ENCODE measurements at places on chromosomes 3 and 15.

DNA sequence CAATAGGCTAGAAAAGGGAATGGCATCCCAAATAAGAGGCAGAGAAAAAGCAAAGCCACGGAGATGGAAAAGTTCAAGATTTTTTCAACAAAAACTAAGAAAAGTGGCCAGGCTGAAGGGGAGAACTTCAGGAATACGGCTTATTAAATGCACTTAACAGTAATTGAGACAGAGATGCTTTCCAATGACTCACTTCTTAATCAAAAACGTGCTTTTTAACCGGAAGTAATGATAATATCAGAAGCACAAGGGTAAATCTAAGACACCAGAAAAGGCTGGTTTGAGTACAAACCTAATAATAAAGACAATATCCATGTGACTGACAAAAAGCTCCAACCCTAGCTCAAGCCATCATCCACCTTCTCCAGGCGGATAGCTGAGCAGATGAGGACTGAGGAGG is 24.8 kb upstream of the ACTC1 start:
- H3K27ac ChIP-seq = no peak overlapping the region
- no peak overlapping the region for H3K4me3 ChIP-seq
- H3K27me3 ChIP-seq = peaks cover 33% of the 10 kb centered on the region
- H3K4me1 ChIP-seq = no peaks in the 10 kb centered on the region

DNA sequence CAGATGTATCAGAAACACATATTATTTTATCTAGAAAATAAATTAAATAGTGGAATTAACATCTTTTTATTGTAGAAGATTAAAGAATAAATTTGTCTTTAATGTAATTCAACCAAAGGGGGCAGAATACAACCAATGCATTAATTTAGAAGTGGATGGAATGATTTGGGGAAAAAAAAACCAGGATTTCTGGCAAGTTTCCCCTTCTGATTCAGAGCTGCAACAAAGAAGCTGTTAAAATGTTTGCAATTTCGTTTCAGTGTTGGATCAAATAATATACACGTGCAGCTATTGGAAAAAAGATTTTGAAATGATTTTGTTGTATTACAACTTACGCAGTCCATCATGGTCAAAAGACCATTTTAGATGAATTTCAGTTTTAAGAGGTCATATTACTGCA is 71.6 kb upstream of the ZNF280D start:
- H3K27ac ChIP-seq = no peak overlapping the region
- ATAC-seq = no peak
- no peak overlapping the region for H3K4me3 ChIP-seq

DNA sequence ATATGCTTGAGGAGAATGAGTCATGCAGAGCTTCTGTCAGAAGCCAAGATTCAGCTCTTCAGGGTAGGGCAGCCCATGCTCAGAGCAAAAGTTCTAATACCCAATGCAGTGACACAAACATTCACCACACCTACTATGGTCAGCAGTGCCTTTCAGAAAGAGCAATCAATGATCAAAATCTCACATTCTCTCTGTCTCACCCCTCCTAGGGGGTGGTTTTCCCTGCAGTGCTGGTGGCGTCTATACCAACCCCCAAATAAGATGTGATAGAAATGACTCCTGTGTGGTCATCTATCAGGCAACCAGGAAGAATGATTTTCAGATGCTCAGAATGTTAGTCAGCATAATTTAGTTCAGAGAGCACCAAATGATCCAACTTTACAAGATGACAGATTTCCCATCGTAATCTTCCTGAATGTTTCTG is 385.3 kb downstream of the NTRK3 start:
- peaks cover 12% of the 10 kb centered on the region for H3K27me3 ChIP-seq
- H3K4me3 ChIP-seq = no peak overlapping the region
- no peak overlapping the region for H3K27ac ChIP-seq
- ATAC-seq = no peak
- no peaks in the 10 kb centered on the region for H3K4me1 ChIP-seq

DNA sequence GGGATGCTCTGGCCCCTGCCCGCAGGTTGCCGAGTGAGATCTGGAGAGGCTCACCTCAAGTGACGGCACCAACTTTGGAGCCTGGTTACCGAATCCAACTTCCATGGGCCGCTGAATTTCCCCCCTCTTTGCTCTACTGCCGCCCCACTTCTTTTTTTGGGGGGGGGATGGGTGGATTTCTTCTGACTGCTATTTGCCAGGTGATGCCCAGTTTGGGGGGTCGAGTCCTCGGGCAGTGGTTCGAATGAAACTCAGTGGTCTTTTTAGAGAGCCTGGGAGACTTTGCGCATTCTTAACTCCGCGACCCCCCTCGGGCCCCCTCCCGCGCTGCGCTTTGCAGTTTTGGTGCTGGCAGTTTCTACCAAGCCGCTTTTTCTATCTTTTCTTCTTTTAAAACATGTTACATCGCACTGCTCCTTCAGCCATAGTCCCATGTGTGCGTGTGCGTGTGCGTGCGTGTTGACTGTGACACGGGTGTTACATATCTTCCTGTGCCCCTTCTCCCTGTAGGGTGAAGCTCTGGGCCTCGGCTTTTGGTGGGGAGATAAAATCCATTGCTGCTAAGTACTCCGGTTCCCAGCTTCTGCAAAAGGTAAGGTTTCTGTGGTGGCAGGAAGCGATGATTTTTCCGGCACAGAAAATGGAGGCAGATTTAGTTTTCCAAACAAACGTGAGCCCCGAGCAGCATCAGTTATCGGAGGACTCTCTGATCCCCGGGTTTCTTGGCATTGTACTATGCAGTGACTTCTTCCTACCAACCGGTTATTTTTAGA is 837 bp downstream of the CACNA2D3 start:
- no peaks in the 10 kb centered on the region for H3K36me3 ChIP-seq
- no peaks in the 10 kb centered on the region for H3K4me1 ChIP-seq
- no peak for ATAC-seq
- H3K27me3 ChIP-seq = peaks cover 34% of the 10 kb centered on the region
- H3K4me3 ChIP-seq = peak overlapping the region; percentile 6
- H3K27ac ChIP-seq = no peak overlapping the region

GRCh38 chr3:46214751-46215352 is 6.7 kb upstream of the CCR1 start:
- no peak for ATAC-seq
- no peak overlapping the region for H3K4me3 ChIP-seq
- peaks cover 3% of the 10 kb centered on the region for H3K27me3 ChIP-seq
- no peaks in the 10 kb centered on the region for H3K36me3 ChIP-seq
- H3K27ac ChIP-seq = no peak overlapping the region
- H3K4me1 ChIP-seq = no peaks in the 10 kb centered on the region

DNA sequence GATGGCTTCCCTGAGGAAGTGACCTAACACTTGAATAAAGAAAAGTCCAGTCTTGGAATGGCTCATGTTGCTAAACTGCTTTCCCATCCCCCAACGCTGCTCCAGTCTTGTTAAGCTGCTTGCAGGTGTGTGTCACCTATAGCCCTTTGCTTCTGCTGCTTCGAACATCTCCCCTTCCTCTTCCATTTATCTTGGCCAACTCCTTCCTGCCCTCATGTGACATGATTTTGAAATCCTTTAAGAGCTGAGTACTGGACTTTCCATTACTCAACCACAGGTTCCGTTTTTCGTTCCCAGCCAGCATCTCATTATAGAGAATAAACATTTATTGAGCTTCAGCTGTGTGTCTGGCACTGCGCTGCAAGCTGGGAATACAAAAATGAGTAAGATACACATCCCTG is 1.7 kb downstream of the ATG7 start:
- no peaks in the 10 kb centered on the region for H3K27me3 ChIP-seq
- peaks cover 54% of the 10 kb centered on the region for H3K36me3 ChIP-seq
- peak overlapping the region; percentile 97 for H3K4me3 ChIP-seq
- peaks cover 49% of the 10 kb centered on the region for H3K4me1 ChIP-seq
- no peak for ATAC-seq
- peak overlapping the region; percentile 99 for H3K27ac ChIP-seq

- H3K4me1 ChIP-seq = no peaks in the 10 kb centered on the region
- H3K27ac ChIP-seq = no peak overlapping the region
- peaks cover 8% of the 10 kb centered on the region for H3K27me3 ChIP-seq
These were observed 111.5 kb downstream of the ERC2 start for GRCh38 chr3:56356808-56357207.

DNA sequence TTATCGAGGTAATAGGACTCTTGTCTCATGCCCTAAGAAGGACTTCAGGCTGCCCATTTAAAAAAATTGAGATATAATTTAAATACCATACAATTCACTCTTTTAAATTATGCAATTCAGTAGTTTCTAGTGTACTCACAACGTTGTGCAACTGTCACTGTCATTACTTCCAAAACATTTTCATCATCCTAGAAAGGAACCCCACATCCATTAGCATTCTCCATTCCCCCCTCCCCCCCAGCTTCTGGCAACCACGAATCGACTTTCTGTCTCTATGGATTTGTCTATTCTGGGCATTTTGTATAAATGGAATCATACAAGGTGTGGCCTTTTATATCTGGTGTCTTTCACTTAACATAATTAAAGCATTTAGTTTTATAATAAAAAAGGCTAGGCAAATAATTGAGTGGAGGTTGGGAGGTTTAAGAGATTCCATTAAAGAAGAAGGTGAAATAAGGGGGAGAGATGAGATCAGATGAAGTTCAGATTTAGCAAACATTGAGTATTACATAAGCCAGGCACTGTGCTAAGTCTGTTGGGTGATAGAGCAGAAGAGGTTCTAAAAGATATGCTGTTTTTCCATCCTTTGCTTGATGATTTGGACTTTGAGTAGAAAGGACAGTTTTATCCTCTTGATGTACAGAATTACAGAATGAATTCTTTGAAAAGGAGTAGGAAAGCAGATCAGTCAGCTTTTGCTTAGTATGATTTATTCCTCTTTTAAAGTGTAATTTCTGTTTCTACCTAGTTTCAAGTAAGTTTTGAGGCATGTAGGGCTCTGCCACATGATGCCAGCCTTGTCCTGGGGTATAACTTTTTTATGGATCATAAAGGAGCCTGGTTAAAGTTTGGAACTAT is 36.3 kb downstream of the UBE2E2 start:
- H3K4me3 ChIP-seq = no peak overlapping the region
- H3K27ac ChIP-seq = no peak overlapping the region
- no peak for ATAC-seq
- no peaks in the 10 kb centered on the region for H3K36me3 ChIP-seq

GRCh38 chr3:3107858-3108257 is 2.3 kb downstream of the IL5RA start:
- no peak overlapping the region for H3K27ac ChIP-seq
- H3K36me3 ChIP-seq = no peaks in the 10 kb centered on the region
- peaks cover 4% of the 10 kb centered on the region for H3K27me3 ChIP-seq
- H3K4me3 ChIP-seq = no peak overlapping the region
- ATAC-seq = peak; percentile 52

- H3K4me1 ChIP-seq = no peaks in the 10 kb centered on the region
- peaks cover 46% of the 10 kb centered on the region for H3K27me3 ChIP-seq
- H3K4me3 ChIP-seq = no peak within 1 kb of the TSS
- ATAC-seq = no peak
These were observed at the start of gene SUSD5 for GRCh38 chr3:33218446-33219174. Gene SUSD5 (minus strand): TSS chr3:33218810. CDS start chr3:33218797, 13 bp downstream.

GRCh38 chr3:171057072-171057471 is 30.6 kb upstream of the SLC2A2 start:
- H3K36me3 ChIP-seq = peaks cover 10% of the 10 kb centered on the region
- H3K27me3 ChIP-seq = no peaks in the 10 kb centered on the region
- no peaks in the 10 kb centered on the region for H3K4me1 ChIP-seq

DNA sequence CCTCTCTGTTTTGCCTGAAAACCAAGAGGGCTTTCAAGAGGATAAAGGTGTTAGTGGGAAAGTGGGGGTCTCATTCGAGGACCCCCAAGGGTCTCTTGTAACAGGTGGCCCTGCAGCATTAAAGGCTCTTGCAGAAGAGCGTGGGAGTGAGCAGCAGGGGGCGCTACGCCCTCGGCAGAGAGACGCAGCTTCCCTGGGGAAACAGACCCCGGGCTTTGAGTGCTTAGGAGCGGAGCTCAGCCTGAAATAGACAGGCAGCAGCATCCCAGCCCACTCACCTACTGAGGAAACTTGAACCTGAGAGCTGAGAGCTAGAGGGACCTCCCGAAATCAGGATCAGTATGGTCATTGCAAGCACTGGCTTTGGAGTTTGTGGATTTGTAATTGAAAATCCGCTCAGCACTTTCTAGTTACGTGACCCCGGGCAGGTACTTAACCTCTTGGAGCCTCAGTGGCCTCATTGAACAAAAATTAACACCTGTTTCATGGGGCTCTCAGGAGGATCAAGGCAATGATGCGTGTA is 25.7 kb downstream of the RPLP1 start:
- no peaks in the 10 kb centered on the region for H3K36me3 ChIP-seq
- H3K4me3 ChIP-seq = no peak overlapping the region
- H3K4me1 ChIP-seq = no peaks in the 10 kb centered on the region

DNA sequence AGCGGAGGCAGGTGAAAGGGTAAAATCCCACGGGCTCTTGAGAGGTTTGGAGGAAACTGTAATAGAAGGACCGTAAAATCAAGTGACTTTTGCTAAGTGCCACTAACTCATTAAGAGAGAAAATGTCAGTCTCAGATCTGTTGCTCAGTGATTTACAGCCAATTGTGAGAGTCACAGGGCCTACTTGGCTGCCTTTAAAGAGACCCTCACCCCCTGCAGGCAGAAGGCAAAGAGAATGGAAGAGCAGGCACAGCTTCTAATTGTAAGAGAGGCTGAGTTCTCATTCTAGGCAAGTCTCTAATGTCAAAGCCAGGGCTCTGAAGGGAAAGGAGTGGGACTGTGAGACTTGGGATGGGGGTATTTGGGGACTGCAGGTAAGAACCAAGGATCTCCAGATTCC is 9.3 kb upstream of the SYNM start:
- no peak overlapping the region for H3K27ac ChIP-seq

DNA sequence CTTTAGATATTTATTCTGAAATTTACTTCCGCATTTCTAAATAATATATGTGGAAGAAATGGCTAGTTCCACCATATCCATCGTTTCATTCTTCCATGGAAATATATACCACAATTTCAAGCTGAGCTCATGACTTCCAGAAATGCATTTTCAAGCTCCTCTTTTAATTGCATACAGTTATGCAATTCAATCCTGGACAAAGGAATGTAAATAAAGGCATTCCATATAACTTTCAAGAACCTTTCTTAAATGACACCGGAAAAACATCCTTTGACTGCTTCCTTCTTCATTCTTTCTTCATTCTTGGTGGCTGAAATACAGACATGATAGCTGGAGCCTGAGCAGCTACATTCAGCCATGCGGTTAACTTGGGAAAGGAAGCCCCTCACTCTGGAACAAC is 185.2 kb upstream of the GADL1 start:
- no peak overlapping the region for H3K4me3 ChIP-seq
- no peak for ATAC-seq
- H3K4me1 ChIP-seq = peaks cover 8% of the 10 kb centered on the region
- H3K36me3 ChIP-seq = no peaks in the 10 kb centered on the region

- ATAC-seq = no peak
- H3K36me3 ChIP-seq = peaks cover 57% of the 10 kb centered on the region
- H3K4me3 ChIP-seq = no peak overlapping the region
These were observed 12.9 kb downstream of the SLC25A20 start for GRCh38 chr3:48885753-48886152.

GRCh38 chr3:46013316-46014094 is 13.8 kb downstream of the XCR1 start:
- H3K4me1 ChIP-seq = peaks cover 9% of the 10 kb centered on the region
- peaks cover 3% of the 10 kb centered on the region for H3K27me3 ChIP-seq
- no peak overlapping the region for H3K27ac ChIP-seq

Data from activated T-helper 17 cell treated with anti-CD3 and anti-CD28 coated beads, Interleukin-2, amount 50 U/mL, for 72 hours (primary cell).